NCI-H2081 (cell line): ENCODE measurements at places on chromosomes 6 and 20.

DNA sequence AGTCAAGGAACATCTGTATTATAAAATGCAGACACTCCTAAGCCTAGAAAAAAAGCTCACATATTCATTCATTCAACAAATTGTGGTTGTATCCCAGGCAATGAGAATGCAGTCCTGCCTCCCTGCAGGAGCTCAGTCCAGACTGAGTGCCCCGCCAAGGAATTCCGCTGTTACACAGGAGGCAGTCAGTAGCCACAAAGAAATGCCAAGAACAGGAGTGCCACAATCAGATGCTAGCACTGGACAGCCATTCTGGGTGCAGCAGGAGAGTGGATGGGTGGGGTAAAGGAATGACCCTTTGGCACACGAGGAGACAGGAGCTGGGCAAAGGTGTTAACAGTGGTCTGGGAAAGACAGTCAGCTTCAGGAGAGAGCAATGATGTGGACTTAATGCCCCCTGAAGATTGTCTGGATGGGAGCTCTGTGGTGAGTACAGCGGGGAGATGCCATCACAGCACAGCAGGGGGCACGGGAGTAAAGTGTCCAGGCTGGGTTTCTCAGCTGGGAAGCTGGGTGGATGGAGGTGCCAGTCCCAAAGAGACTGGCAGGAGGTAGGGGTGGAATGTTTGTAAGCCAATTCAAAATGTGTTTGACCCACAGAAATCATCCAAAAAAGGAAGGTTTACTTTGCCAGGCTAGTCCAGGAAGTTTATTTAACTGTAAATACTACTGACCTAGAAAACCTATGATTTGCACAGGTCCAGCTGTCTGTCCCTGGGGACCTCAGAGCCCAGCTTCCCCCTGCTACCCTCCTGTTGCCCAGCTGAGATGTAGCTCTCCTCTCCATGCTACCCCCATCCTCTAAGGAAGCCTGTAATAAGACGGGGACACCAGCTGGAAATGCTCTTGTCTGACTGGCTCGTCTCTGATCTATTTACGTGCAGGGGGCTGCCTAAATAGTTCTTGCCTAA lies 84.1 kb downstream of the SLC23A2 start:
- no peak for DNase-seq

GRCh38 chr6:17965397-17965796 lies 22.0 kb downstream of the KIF13A start:
- DNase-seq, result no peak

DNA sequence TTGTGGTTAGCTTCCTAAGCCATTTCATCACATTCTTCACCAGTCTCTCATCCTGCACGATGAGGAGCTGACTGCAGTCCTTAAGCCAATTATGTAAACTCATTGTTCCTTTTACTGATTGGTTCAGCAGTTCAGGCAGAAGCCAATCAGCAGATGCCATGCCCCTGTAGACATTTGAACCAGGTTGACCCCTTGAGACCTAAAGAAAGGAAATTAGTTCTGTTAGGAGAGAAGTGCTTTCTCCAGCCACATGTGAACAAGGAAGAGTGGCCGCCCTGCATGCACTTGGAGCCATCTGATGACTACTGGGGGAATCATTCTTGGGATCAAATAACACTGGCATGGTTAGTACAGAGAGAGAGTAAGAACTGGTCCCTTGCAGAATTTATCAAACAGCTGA lies 535.2 kb upstream of the ID4 start:
- no peak for DNase-seq

- DNase-seq, result no peak
Measured at GRCh38 chr6:39206250-39206721, 23.0 kb downstream of the KCNK5 start.

- DNase-seq, result no peak
Measured at GRCh38 chr20:20396794-20397193, 28.9 kb downstream of the INSM1 start.

GRCh38 chr6:16252686-16253299 lies 14.4 kb downstream of the GMPR start:
- DNase-seq, result no peak

GRCh38 chr6:25893778-25894177 lies 19.7 kb upstream of the SLC17A3 start:
- no peak for DNase-seq
